ENCODE measurements at places on chromosomes 13 and 19.

DNA sequence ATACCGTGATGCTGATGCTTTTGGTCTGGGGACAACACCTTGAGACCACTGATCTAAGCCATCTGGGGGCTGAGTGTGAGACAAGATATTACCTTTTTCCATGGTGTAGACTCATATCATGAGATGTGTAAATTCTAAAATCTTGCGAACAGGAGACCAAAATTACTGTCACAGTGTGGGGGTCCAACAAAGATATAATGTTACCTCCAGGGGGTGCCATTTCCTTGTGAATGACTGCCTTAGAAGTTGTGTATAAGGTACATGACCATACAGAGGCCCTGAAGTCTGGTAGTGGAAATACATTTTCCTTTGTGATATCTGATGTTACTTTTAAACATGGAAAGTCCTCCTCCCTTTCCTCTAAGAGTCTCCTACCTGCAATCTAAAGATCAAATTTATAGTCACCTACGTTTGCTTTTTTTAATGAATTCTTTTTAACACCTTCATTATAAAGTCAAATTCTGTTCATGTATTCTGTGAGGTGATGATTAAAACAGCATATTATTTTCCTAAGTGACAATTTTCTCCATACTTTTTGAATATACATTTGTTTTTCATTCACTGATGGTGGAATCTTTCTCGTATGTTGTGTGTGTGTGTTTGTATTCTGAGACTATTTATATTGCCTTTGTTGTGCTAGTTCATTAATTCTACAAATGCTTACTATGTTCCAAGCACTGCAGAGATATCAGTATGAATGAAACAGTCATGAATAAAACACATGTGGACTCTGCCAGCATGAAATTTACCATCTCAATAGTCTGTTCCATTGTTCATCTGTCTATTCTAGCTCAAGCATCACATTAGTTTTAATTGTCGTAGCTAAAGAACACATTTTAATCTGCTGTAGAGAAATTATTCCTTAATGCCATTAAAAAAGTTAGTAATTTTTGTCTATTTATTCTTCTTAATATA is 113.7 kb downstream of the RFC3 start:
- no peak for DNase-seq

GRCh38 chr13:34900288-34900739 is 41.8 kb upstream of the NBEA start:
- DNase-seq: no peak

DNA sequence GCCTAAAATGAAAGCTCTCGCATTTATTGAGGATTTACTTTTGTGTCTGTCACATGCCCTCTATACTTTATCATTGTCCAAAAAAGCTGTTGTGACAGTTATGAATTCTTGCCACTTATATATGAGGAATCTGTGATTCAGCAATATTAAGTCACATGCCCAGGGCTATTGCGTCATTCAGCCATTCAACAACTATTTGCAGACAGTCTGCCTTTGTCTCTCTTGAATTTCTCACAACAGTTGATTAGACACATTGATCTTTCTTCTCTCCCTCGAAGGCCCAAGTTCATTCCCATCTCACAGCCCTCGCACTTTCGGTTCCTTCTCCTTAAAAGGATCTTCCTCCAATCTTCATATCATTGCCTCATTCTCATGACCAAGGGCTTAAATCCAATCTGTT is 342.6 kb downstream of the MZT1 start:
- DNase-seq: no peak

GRCh38 chr13:27954406-27954851 is 14.7 kb downstream of the CDX2 start:
- no peak for DNase-seq

DNA sequence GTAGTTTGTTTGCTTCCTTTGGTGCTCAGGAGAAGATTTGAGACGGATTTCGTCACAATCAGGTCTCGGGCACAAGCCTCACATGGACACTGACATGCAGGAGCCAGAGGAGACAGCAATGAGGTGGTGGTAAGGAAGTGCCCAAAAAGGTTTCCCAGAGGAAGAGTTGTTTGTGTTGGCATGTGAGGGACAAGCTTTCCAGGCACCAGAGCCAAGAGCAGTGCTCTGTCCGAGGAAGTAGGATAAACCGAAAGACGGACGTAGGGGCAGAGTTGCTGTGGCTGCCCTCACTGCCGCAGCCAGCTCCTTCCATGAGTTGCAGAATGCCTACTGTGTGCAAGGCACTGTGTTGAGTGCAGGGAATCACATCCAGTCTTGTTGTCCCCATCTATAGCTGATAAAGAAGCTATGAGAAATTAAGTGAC is 27.7 kb downstream of the SAE1 start:
- DNase-seq: no peak

DNA sequence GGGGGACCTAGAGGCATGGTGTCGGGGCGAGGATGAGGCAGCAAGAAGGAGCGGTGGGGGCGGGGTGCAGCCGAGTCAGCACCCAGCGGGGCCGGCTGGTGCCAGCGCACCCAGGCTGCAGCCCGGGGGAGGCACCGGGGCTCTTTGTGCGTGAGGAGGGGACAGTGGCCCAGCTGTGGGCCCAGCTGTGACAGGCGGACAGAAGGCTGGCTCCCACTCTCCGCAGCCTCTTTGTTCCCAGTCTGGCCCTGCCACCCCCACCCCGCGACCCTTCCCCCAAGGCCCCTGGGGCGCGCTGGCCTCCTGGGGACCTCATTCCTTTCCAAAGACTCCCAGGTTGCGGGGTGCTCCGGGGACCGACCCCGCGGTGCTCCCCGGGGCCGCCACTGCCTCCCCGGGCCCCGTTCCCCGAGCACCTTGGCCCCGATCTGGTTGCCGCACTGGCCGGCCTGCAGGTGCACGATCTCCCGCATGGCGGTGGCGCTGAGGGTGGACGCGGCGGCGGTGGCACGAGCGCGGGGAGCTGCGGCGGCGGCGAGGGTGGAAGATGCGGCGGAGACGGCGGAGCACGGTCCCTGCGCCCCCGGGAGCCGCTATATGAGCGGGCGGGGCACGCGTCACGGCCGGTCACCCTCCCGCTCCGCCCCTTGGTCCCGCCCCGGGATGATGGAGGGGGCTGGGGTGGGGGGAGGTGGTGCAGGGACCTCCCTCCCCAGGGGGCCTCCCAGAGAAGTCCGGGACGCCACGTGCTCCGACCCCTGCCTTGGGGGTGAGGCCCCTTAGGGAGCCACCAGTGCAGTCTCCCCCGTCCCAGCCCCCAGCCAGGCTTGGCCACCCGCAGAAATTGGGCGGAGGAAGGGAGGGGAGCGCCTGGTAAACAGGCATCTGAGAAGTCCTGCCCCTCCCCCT is at the start of gene TUBB4A:
TUBB4A (minus strand) TSS at position 570 of the 909 bp plus-strand sequence; CDS start at position 473, 97 bp downstream.
- no peak for DNase-seq

DNA sequence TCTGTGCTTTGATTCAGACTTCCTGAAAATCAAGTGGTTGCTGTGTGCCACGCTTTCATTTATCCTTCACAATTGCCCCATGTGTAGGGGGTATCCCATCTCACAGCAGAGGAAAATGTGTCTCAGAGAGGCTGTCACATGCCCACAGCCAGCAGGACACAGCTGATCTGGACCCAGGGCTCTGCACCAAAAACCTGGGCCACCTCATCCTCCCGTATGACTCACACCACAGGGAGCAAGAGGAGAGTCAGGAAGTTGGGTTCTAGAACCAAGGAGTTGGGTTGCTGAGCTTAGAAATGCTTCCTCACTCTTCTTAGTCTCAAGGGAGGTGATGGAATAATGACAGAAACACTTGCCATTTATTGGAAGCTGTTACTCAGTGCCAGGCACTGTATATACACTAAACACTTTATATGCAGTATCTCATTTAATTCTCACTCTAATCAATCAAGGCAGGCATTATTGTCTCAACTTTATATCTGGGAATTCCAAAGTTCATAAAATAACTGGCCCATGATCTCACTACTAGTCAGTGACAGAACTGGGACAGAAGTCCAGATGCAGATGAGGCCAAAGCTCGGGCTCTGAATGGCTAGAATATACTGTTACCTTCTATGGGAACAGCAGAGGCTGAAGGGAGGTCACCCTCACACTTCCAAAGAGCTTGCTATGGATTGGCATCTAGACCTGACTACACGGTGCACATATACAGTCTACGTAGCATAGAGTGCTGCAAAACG is 47.7 kb upstream of the ATP12A start:
- DNase-seq: no peak

DNA sequence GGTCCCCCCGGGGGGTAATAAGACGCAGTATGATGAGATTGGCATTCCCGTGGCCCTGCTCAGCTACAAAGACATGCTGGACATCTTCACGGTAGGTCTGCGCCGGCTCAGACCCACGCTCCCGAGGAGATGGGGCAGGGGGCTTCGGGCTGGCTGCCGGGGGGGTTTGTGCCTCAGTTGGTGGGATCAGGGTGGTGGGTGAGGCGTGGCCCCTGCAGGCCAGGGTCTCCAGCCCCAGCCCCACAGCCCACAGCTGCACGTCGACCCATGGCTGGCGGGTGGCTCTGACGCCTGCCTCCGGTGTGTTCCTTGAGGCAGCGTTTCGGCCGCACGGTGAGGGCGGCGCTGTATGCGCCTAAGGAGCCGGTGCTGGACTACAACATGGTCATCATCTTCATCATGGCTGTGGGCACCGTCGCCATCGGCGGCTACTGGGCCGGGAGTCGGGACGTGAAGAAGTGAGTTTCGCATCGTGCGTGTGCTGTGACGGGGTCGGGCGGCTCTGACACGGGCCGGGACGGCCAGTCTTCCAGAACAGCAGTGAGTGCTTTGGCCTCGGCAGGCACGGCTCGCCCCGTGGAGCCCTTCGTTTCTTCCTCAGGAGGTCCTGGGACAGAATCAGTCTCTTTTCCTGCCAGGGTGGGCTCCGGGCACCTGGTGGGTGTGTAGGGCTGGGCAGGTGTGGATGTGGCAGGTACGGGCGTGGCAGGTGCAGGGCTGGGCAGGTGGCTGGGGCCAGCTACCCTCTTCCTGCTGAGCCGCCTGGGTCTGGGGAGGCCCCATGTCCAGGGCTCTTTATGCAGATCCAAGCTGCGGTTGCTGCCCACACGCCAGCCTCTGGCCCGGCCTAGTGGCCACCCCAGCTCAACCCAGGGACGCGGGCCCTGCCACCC is 10.5 kb downstream of the SPPL2B start:
- DNase-seq: no peak

DNA sequence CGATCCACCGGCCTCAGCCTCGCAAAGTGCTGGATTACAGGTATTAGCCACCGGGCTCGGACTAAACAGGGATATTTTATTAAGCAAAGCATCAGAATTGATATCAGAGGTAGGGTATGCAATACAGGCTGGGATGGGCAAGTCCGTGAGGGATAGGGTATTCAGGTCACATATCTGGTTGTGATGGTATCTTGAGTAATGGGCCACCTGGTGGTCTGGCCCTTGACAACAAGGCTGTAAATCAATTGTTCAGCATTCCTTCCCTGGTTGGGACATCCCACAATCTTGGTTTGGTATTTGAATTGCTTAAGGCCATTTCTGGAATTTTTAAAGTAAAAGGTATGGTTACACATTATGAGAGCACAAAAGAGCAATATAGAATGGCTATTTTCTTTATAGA is 1588.0 kb downstream of the SLITRK1 start:
- DNase-seq: no peak

DNA sequence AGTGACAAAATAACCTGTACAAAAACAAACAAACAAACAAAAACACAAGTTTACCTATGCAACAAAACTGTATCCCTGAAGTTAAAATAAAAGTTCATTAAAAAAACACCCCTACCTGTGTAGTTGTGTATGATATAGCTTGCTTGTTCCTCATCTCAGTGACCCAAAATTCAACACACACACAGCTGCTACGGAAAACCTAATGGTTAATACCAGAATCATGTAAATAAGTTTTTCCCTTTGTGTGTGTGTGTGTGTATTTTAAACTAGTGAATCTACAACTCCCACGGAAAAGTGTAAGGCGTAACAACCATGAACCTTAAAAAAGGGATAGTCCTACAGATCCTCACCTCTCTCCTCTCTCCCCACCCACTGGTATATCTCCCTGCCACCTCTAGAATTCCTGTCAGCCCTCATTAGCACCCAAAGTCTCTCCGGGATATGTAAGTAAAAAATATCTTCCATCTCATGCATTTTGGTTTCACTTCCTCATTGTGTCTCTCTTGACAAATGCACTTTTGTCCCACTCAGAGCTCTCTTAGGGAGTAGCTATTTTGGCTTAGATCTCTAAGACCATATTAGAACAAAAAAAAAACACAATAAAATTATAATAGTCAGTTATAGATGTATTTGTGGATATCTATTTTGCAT is 2236.5 kb downstream of the PCDH9 start:
- no peak for DNase-seq

Data from central memory CD4-positive, alpha-beta T cell (primary cell).